ENCODE measurements at places on chromosomes 13 and 19.

DNA sequence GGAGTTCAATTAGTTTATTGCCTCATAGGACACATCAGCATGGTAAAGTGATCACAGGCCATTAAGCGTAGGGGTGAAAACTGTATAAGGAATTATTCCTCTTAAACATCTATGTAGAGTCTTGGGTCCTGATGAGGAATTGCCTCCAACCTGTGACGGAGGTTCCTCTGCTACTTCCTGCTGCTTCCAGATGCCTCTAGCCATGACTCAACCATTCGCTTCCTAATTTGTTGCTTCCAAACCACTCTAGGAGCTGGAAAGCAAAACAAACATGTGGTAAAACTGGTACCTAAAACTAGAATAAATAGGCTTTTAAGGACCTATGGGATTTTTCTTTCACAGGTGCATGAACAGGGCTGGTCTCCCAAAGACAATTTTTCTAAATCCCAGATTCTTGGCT, 253.8 kb downstream of the KLF12 start:
- no peak for DNase-seq

GRCh38 chr13:112743451-112744167, 53.8 kb downstream of the ATP11A start:
- no peak for DNase-seq

- DNase-seq = no peak
Measured at GRCh38 chr13:100106005-100106404, 17.1 kb downstream of the PCCA start.

DNA sequence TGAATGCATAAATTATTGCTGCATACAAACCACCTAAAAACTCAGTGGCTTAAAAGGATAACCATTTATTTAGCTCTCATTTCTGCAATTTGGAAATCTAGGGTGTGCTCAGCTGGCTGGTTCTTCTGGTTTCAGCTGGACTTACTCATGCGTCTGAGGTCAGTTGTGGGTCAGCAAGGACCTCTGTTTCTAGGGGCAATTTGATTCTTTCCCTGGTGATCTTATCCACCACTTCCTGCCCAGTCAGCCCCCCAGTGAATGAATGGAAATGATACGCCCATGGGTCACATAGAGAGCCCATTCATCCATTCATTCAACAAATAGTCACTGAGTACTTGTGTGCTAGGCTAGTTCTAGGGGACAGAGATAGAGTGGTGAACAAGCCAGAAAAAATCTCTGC, 9.9 kb downstream of the FXYD5 start:
- no peak for DNase-seq

All from LHCN-M2 (cell line).